ENCODE measurements at places on chromosomes 4 and X.

DNA sequence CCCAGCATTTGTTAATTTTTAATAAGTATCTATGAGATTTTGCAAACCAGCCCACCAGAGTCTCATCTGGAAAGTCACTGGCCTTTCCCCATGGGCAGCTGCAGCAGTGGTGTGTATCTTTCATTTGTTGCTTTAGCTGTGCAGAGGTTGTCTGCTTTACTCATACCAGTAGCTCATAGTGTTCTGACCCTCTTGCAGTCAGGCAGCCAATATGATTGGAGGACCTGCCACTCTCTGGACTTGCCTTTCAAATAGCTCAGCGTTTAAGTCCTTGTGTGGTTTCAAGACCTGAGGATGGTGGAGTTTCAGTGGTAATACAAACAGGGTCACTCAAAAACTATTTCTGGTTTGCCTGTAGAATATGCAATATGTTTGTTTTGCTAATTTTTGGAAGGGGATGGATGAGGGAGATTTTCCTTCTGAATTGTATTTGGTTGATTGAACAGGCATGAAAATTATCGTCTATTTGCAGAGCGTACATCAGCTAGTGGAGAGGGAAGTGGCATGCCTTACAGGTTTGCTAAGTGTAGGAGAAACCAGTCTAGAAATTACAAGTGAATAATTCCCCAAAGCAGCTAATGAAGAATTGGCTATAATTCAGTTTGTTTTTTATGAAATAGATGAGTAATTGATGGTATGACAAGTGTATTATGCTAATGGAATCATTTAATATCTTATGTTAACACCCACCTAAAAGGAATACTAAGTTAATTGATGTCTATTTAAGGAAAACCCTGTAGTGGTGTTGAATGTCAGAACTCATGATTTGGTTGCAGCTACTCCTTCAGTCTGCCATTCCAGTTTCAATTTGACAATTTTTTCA lies 8.9 kb downstream of the POLA1 start:
- DNase-seq = no peak

- no peak for DNase-seq
Observed at GRCh38 chr4:122764821-122765215, 32.3 kb downstream of the BBS12 start.

DNA sequence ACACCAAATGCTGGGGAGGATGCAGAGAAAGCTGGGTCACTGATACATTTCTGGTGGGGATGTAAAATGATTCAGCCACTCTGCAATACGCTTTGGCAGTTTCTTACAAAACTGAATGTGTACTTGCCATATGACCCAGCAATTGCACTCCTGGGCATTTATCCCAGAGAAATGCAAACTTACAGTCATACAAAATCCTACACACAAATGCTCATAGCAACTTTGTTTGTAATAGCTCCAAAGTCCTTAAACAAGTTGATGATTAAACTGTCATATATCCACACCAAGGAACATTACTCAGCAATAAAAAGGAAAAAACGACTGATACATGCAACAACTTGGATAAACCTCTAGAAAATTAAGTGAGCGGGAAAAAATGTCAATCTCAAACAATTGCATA lies 12.3 kb downstream of the MID1 start:
- DNase-seq = no peak

DNA sequence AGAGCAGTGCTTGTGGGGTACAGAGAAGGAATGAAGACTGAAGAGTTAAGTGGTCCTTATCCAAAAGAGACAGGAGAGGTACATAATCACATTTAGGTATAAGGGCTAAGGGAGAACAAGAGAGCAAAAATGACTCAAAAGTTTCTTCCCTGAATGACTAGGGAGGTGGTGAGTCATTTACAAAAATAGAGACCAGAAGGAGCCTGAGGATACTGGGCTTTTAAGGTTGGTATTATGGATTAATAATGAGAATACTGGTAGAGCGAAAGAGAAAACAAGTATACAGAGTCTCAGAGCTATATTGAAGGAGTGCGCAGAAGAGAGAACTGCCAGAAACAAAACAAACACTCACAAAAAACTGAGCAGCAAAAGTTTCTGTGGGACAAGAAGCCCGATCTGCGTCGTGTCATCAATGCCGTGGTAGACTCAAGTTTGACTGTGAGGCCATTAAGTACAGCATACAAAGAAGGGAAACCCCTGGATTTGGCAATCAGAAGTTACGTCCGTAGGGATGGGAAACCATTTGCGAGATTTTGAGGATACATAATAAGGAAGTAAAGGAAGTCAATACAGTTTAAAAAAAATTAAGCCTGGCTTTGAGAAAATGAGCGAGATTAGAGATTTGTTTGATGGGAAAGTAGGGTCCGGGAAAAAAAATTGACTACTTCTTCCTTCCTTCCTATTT lies 129.1 kb upstream of the STIM2 start:
- DNase-seq = no peak

DNA sequence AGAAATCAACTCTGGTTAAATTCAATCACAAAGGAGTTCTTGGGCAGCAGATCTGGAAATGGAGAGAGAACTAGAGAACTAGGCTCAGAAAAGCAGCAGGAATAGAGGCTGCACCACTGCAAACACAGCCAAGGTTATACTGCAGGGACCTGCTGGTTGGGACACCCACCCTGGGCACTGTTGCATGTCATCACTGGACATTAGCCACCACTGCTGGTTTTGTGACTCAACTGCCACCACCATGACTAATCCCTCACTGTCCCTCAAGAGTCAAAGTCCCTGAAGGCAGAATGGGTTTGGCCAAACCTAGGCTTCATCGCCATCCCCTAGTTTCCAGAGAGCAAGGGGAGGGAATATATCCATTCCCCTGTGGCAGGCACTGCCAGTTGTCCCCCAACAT lies 38.1 kb upstream of the IRAK1 start:
- no peak for DNase-seq

- no peak for DNase-seq
Observed at GRCh38 chr4:100962698-100963097, 384.6 kb downstream of the PPP3CA start.

DNA sequence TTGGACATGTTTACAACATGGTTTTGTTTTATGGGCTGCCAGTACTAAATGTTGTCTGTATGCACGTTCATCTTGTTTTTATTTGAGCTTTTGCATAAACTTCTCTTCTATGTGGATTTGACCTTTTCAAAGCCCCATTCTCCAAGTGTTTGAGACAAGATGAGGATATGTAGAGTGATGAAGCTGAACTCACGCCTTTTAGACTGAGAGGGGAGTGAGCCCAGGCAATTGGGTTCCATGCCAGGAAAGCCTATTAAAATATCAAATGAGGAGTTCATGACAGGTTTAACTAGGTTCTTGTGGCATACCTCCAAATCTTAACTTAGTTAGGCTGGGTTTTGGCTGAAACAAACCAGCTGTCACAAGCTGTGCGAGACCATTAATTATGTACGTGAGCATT lies 170.4 kb upstream of the LDB2 start:
- no peak for DNase-seq

GRCh38 chr4:123597586-123597985 lies 201.0 kb downstream of the SPRY1 start:
- DNase-seq = no peak

- DNase-seq = no peak
Observed at GRCh38 chrX:43968359-43968781, 4.8 kb downstream of the NDP start.

GRCh38 chr4:113404841-113405240 lies 355.4 kb downstream of the ANK2 start:
- DNase-seq = no peak

- no peak for DNase-seq
Observed at GRCh38 chr4:1506956-1507721, 100.9 kb upstream of the NKX1-1 start.

- no peak for DNase-seq
Observed at GRCh38 chr4:52102587-52102986, 51.5 kb downstream of the SPATA18 start.

DNA sequence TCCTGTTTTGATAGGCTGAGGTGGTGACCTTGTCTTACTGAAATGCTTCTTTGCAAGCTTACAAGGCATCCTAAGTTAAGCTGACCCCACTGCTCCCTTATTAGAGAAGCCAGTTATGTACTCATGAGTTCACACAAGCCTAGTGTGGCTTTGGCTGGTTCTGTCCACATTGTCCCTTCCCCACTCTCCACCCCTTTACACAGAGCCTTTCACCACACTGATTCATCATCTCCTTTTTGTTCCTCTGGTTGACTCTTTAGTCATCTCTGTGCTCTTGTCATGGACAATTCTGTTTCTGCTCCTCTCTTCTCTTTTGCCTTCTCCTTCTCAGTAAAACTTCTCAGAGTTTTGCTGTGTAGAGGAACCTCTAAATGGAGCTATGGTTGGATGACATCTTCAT lies 4.9 kb downstream of the CHRNA9 start:
- no peak for DNase-seq

Measured in stimulated activated CD4-positive, alpha-beta T cell treated with anti-CD3 and anti-CD28 coated beads, Interleukin-1b, Interleukin-23, amount 100 ng/mL, for 48 hours (primary cell).